ENCODE measurements at places on chromosomes 4 and X.

DNA sequence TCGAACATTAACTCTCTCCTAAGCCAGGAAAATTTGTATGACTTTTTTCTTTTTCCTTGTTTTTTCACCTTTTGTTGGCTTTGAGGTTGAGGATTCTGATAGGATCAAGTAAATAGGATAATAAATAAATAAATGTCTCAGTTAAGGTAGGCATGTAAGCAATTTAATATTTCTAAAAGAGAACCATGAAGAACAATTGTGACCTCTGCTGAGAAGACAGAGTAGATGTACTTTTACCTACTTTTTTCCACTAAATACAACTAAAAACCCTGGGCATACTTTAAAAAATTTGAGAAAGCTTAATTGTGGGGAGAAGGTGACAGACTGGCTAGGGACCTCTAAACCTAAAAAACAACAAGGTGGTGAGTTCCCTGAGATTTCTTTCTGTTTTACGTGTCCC, 31.6 kb upstream of the CLNK start:
- DNase-seq: no peak

DNA sequence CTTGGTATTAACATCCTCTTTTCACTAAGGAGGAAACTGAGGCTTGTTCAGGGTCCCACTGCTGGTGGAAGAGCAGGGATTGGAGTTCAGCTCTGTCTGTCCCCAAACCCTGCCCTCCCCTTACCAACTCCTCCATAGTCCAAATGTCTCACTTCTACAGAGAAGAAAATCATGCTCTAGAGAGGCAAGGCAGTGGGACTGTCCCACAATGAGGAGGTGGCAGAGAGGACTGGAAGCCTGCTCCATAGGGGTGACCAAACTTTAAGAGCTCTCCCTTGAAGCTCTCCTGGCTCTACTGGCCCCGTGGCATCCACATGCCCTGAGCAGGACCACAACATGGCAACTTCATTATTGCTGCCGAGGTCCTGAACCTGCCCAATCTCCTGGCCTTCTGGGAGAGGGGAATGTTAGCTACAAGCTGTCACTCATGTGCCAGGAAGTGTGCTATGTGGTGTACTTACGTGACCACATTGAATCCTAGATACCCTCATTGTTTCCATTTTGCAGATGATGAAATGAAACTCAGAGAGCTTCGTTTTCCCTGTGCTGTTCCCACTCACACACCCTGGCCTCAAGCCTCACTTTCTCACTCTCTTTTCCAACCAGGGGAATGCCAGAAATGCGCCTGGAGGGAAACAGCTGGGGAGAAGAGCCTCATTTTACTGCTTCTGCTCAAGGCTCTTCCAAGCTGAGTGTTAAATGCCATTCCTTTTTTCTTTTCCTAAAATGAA, 71.5 kb downstream of the ANAPC4 start:
- no peak for DNase-seq

DNA sequence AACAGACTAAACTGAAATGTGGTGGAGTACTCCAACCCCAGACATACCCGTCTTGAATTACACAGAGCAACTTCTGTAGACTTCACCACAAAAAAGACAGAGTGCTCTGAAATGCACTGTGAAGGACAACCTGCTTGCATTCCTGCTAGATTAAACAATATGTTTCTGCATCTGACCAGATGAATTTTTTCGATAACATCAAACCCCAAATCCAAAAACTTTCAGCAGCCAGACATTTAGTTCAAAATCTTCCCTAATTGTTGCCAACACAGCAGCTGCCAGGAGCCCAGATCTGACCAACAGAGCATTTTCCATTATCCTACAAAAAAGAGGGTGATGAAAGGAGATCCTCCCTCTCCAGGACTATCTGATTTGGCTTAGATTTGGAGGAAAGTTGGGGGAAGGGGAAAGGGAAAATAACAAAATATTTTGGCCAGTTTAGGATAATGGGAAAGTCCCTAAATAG, 356.5 kb downstream of the PDGFC start:
- peak; percentile 46 for DNase-seq

GRCh38 chr4:176357359-176358082, 37.8 kb downstream of the SPCS3 start:
- DNase-seq: no peak

- no peak for DNase-seq
Measured at GRCh38 chr4:957231-957580, 16.2 kb downstream of the DGKQ start.

DNA sequence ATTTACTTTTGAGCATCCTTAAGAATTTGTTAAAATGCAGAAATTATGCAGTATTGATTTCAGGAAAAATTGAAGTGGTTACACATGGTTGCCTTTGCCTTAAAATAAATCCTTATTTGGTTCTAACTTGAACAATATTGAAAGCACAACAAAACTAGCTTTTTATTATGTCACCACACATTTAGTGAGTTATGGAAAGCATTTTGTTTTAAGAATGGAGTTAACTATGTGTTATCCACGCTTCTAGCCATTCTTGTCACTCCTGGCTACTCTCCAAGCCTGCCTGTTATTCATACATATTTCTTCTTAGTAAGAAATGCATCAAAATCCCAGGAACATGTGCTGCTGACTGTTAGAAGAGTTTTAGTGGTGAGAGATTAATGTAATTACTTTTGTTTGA, 73.9 kb downstream of the FAT4 start:
- no peak for DNase-seq

- DNase-seq: no peak
Measured at GRCh38 chrX:97446298-97446882, 562.7 kb downstream of the RPA4 start.

GRCh38 chr4:169152899-169153298, 117.9 kb downstream of the SH3RF1 start:
- DNase-seq: no peak

Data from forelimb muscle (tissue), 1 donor.